ENCODE measurements at places on chromosomes 3 and 15.
A peak's percentile ranks its signal among the peaks of the same experiment; 100 is the strongest.

- H3K27ac ChIP-seq = no peak overlapping the region
- H3K27me3 ChIP-seq = peaks cover 39% of the 10 kb centered on the region
- no peaks in the 10 kb centered on the region for H3K36me3 ChIP-seq
- no peak overlapping the region for H3K4me3 ChIP-seq
- ATAC-seq = no peak
Measured at GRCh38 chr15:91223863-91224262, 123.8 kb downstream of the SV2B start.

DNA sequence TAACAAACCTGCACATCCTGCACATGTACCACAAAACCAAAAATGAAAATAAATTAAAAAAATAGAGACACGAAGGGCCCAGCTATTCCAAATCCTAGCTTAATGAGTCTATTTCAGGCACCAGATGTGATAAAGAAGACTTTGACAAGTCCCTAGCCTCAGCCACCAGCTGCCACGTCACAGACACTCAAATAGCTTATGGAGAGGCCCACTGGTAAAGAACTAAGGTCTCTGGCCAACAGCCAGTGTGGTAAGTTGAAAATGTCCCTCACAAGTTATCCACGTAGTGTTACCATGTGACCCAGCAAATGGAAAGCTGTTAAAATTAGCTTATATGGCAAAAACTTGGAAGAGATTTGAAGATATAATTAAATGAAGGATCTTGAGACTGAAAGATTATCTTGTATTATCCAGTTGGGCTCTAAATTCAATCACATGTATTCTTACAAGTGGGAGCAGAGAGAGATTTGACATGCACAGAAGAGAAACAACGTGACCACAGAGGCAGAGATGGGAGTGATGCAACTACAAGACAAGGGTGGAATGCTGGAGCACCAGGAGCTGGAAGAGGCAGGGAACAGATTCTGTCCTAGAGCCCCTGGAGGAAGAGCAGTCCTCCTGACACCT, 10.9 kb downstream of the ACSBG1 start:
- H3K4me1 ChIP-seq = peaks cover 4% of the 10 kb centered on the region
- H3K36me3 ChIP-seq = no peaks in the 10 kb centered on the region
- no peak for ATAC-seq
- H3K27ac ChIP-seq = no peak overlapping the region
- no peaks in the 10 kb centered on the region for H3K27me3 ChIP-seq
- no peak overlapping the region for H3K4me3 ChIP-seq

- no peak overlapping the region for H3K27ac ChIP-seq
- no peak for ATAC-seq
- no peaks in the 10 kb centered on the region for H3K4me1 ChIP-seq
- H3K36me3 ChIP-seq = no peaks in the 10 kb centered on the region
- H3K27me3 ChIP-seq = no peaks in the 10 kb centered on the region
Measured at GRCh38 chr15:31276596-31277298, 49.9 kb upstream of the KLF13 start.

GRCh38 chr15:57273402-57273801, 102.9 kb upstream of the CGNL1 start:
- no peak overlapping the region for H3K4me3 ChIP-seq
- H3K27ac ChIP-seq = peak overlapping the region; percentile 6
- ATAC-seq = no peak
- H3K4me1 ChIP-seq = no peaks in the 10 kb centered on the region

GRCh38 chr15:73629798-73630429, 3.3 kb downstream of the NPTN start:
- H3K4me1 ChIP-seq = peaks cover 38% of the 10 kb centered on the region
- no peak overlapping the region for H3K27ac ChIP-seq
- no peaks in the 10 kb centered on the region for H3K27me3 ChIP-seq
- H3K36me3 ChIP-seq = peaks cover 10% of the 10 kb centered on the region
- no peak for ATAC-seq

DNA sequence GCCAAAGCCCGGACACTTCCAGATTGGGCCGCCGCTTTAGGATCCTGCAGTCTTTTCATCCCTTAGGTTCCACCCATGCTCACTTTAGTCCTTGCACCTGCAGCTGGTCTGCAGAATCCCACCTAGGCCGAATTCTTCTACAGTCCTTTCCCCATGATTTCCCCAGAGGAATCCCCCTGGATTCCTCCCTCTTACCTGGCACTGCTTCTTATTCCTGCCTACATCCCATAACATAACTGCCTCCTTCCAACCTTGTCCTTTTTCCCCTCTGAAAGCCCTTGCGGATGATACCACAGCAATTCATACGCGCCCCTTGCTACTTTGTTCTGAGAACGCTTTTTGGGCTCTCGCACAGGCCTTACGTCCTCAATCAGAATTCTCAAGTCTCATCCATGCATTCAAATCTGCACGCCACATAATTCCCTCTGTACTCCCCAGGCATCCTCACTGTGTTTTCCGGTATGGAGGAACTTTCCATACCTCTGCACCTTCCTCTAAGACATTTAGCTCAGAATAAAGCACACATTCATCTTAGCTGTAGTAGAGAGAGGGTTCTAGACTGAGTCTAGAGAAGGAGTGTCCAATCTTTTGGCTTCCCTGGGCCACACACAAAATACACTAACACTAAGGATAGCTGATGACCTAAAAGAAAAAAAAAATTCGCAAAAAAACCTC, 619 bp downstream of the EIF2AK4 start:
- peak overlapping the region; percentile 87 for H3K27ac ChIP-seq
- H3K36me3 ChIP-seq = peaks cover 9% of the 10 kb centered on the region
- H3K4me3 ChIP-seq = peak overlapping the region; percentile 87

- H3K4me3 ChIP-seq = no peak overlapping the region
- no peaks in the 10 kb centered on the region for H3K4me1 ChIP-seq
- H3K27me3 ChIP-seq = peaks cover 12% of the 10 kb centered on the region
- H3K36me3 ChIP-seq = no peaks in the 10 kb centered on the region
Measured at GRCh38 chr3:126538966-126539365, 15.0 kb downstream of the CHST13 start.

DNA sequence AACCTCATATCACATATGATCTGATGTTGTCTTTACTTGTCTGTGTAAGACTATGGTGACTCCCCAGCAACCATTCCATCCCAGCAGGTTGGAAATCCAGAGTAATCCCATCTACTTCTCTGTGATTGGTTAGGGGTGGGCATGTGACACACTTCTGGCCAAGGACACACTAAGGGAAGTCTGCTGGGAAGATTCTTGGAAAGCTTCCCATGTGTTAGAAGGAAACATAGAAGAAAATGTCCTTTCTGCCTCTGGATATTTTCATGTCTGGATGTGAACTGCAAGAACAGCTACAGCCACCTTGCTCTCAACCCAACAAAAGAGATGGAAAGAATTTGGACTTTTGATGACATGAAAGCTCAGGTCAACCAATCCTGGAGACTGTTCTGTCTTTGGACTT, 2.6 kb upstream of the UBE2Q2 start:
- no peak for ATAC-seq
- H3K27ac ChIP-seq = no peak overlapping the region
- H3K4me3 ChIP-seq = no peak overlapping the region
- H3K4me1 ChIP-seq = peaks cover 15% of the 10 kb centered on the region

GRCh38 chr3:148625991-148626390, 71.7 kb upstream of the AGTR1 start:
- no peaks in the 10 kb centered on the region for H3K36me3 ChIP-seq
- no peak overlapping the region for H3K27ac ChIP-seq
- ATAC-seq = no peak
- H3K4me3 ChIP-seq = no peak overlapping the region
- no peaks in the 10 kb centered on the region for H3K4me1 ChIP-seq
- H3K27me3 ChIP-seq = no peaks in the 10 kb centered on the region

GRCh38 chr15:78220713-78221112, 13.7 kb downstream of the ACSBG1 start:
- H3K27me3 ChIP-seq = no peaks in the 10 kb centered on the region
- ATAC-seq = no peak
- no peaks in the 10 kb centered on the region for H3K4me1 ChIP-seq
- no peak overlapping the region for H3K27ac ChIP-seq
- H3K4me3 ChIP-seq = no peak overlapping the region

DNA sequence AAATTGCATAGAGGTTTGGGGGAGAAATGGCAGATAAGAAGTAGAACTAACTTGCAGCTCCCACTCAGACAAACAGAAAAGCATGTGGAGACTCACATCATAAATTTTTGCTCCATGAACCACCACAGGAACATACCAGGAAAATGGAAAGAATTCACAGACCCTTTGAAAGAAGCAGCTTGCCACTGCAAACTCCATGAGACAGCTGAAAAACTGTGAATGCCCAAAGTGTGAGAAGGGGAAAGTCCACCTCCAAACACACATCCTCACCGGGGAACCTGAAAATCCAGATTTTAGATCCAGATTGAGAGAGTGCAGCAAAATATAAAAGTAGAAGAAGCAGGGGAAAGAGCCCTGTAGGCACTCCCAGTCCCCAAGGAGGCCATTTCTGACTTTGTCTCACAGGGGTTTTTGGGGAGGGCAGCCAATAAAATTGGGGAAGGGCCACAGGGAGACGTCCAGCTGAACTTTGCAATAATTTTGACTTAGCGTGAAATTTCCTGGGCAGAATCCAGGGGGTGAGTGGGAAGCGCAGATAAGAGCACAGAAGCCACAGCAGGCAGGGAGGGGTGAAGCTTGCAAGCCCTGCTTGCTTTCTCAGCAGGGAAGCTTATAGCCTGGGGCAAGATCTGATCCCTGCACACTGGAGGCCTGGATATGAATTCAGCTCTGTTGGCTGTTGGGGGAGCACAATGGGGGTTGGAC, 183.4 kb upstream of the UBE2E2 start:
- ATAC-seq = no peak
- H3K27ac ChIP-seq = no peak overlapping the region
- no peaks in the 10 kb centered on the region for H3K4me1 ChIP-seq
- no peaks in the 10 kb centered on the region for H3K36me3 ChIP-seq

DNA sequence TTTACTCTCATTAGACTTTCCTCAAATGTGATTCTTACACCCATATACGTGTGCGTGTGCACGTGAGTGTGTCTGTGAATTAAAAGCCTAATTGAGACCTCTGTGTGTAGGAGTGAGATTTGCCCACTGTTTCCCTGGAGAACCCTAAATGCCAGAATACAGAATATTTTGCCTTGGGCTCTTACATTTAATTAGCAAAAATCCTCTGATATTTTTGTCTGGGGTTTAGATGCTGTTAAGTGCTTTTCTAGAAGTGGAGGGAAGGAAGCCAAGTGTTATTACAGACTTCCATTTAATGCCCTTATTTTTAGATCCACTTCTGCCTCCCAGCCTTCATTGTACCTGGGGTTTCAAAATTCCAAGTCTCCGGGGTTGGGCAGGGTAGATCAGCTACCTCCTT, 17.8 kb downstream of the ZNF35 start:
- H3K4me1 ChIP-seq = no peaks in the 10 kb centered on the region
- H3K27ac ChIP-seq = no peak overlapping the region
- no peak overlapping the region for H3K4me3 ChIP-seq
- no peaks in the 10 kb centered on the region for H3K36me3 ChIP-seq
- ATAC-seq = no peak
- peaks cover 6% of the 10 kb centered on the region for H3K27me3 ChIP-seq

DNA sequence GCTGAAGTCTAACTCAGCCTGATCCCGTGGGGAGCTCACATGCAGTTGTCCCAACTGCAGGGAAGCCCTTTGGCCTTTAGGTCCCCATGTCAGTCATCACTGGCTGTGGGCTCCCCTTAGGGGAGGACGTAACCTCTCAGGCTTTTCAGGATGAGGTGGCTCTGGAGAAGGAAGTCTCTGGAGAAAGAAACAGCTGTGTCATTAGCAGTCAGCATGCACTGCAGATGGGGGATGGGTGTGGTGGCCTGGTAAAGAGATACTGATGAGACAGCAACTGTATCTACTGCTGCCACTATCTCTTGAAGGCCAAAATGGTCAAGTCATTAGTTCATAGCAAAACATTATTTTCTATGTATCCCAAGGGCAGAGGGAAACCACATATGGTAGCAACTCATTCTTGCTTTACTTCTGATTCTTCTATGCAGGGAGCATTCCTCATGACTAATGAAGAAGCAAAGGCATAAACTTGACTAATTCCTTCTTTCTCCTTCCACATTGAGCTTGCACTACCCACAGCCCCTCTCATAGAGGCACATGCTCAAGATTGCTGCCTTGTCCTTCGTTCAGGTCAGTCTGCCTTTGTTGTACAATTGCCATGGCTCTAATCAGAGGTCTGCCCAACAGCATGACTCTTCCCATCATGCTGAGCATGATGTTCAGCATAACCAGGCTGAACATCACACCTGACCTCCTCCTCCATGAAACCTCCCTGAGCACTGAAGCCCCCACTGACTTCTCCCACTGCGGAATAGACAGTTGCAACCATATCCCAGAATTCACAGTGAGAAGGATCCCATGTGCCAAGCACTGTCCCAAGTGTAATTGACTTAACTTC, 47.8 kb upstream of the TMEM158 start:
- no peaks in the 10 kb centered on the region for H3K36me3 ChIP-seq
- peaks cover 21% of the 10 kb centered on the region for H3K27me3 ChIP-seq
- no peaks in the 10 kb centered on the region for H3K4me1 ChIP-seq
- H3K4me3 ChIP-seq = no peak overlapping the region
- H3K27ac ChIP-seq = no peak overlapping the region

GRCh38 chr3:95408464-95408862, 1345.6 kb downstream of the NSUN3 start:
- no peak for ATAC-seq
- no peaks in the 10 kb centered on the region for H3K4me1 ChIP-seq
- no peaks in the 10 kb centered on the region for H3K27me3 ChIP-seq
- no peak overlapping the region for H3K27ac ChIP-seq
- no peak overlapping the region for H3K4me3 ChIP-seq

GRCh38 chr3:32359766-32360492, 31.7 kb upstream of the CMTM7 start:
- no peaks in the 10 kb centered on the region for H3K27me3 ChIP-seq
- no peaks in the 10 kb centered on the region for H3K4me1 ChIP-seq
- no peak for ATAC-seq
- H3K27ac ChIP-seq = no peak overlapping the region

- H3K27ac ChIP-seq = no peak overlapping the region
- ATAC-seq = no peak
- peaks cover 26% of the 10 kb centered on the region for H3K27me3 ChIP-seq
- no peaks in the 10 kb centered on the region for H3K36me3 ChIP-seq
- H3K4me3 ChIP-seq = no peak overlapping the region
- H3K4me1 ChIP-seq = no peaks in the 10 kb centered on the region
Measured at GRCh38 chr3:156413293-156413892, 141.5 kb downstream of the SSR3 start.

GRCh38 chr3:149090907-149091306, 4.6 kb upstream of the HLTF start:
- H3K27me3 ChIP-seq = no peaks in the 10 kb centered on the region
- peaks cover 5% of the 10 kb centered on the region for H3K4me1 ChIP-seq
- H3K4me3 ChIP-seq = no peak overlapping the region
- H3K36me3 ChIP-seq = no peaks in the 10 kb centered on the region

- no peak overlapping the region for H3K27ac ChIP-seq
- peaks cover 6% of the 10 kb centered on the region for H3K4me1 ChIP-seq
- H3K36me3 ChIP-seq = peaks cover 64% of the 10 kb centered on the region
- H3K4me3 ChIP-seq = no peak overlapping the region
- H3K27me3 ChIP-seq = no peaks in the 10 kb centered on the region
Measured at GRCh38 chr3:47440131-47440530, 35.6 kb downstream of the SCAP start.

- no peaks in the 10 kb centered on the region for H3K36me3 ChIP-seq
- no peak overlapping the region for H3K27ac ChIP-seq
- ATAC-seq = no peak
- no peaks in the 10 kb centered on the region for H3K27me3 ChIP-seq
- H3K4me3 ChIP-seq = no peak overlapping the region
- no peaks in the 10 kb centered on the region for H3K4me1 ChIP-seq
Measured at GRCh38 chr3:182284793-182285192, 508.5 kb upstream of the ATP11B start.

Data from activated T-helper 17 cell treated with anti-CD3 and anti-CD28 coated beads, Interleukin-2, amount 50 U/mL, for 72 hours (primary cell).